OCI-LY7 (cell line): ENCODE measurements at places on chromosomes 7 and 10. TPM values are rescaled to one million over a fixed set of nuclear protein-coding genes. Genes with fewer than 3 reads are reported as not detected.

- no peak for DNase-seq
These were observed 164.8 kb upstream of the PRSS58 start for GRCh38 chr7:142422621-142423020.

GRCh38 chr10:73816917-73817729, 5.7 kb upstream of the NDST2 start:
- no peak for DNase-seq

DNA sequence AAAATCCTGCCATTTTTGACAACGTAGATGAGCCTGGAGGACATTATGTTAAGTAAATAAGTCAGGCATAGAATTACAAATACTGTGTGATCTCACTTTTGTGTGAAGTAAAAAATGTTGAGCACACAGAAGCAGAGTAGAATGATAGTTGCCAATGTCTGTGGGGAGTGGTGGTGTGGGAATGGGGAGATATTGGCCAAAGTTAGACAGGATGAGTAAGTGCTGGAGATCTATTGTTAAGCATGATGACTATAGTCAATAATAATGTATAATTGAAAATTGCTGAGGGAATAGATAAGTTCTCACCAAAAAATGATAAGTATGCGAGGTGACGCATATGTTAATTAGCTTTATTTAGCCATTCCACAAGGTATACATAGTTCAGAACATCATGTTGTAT, 92.0 kb downstream of the GPR85 start:
- DNase-seq = no peak

The HPSE2 gene
- total RNA-seq = not detected in 2 replicates

GRCh38 chr10:119522747-119523426, 19.6 kb downstream of the RGS10 start:
- no peak for DNase-seq
